Bone marrow (tissue), 2 donors: ENCODE measurements at places on chromosomes 12 and 14.

- no peak for DNase-seq
These were observed 55.4 kb downstream of the DAO start for GRCh38 chr12:108935159-108935763.

DNA sequence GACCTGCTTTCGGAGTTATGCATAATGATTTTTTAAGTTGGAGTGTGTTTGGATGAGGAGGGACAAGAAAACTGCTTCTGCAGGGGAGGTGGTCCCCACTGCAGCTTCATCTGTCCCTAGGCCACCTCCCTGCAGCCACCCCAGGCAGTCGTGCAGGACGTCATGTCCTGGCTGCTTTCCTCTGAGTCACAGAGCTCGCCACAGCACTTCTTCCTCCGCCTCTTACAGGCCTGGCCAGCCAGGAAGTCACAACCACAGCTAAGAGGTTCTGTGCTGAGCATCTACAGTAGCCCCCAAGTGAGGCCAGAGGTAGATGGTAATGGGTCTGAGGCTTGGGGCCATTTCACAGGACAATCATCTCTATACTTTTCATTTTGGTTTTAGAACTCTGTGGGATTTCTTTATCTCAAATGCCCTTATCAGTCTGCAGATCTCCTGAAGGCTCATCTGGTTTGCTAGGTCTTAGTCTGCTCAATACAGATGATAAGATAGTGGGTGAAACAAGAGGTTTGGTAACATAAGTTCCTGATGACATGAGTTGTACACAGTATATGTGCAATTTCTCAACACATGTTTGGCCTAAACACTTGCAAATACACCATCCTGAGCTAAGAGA lies 106.4 kb downstream of the ARF6 start:
- DNase-seq, result peak; percentile 87

DNA sequence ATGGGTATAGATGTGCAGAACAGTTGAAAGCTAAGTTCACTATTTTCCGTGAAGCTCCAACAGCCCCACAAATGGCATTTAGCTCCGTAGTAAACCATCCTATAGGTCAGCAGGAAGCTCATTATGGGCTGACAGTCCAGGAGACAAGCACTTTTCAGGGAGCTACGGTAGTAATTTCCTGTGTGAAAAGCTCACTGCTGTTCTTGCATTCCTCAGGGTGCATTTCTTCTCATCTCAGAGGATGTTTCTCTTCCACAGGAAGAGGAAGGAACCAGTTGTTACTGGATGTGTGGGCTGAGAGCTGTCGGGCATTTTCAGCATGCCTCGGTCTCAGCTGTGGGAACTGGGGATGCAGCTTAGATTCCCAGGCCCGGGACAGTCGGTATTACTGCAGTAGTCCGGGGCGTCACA lies 72.8 kb downstream of the GALNT4 start:
- DNase-seq, result no peak

DNA sequence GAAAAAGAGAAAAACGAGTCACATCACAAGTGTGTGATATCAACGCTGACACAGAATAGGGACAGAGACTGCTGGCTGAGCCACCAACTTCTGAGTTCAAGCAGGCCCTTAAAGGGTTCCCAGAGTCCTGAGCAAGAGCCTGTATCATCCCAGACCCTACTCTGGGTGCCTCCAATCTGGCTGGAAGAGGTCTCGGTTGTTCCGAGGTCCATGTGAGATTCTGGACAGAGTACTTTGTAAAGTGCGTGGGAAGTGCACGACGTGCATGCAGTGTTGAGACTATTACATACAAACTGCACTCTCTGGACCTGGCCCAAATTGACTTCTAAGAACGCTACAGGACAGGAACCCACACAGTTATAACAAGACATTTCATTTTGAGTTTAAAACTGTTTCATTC lies 40.6 kb downstream of the MOK start:
- DNase-seq, result no peak

GRCh38 chr12:107894589-107894988 lies 120.1 kb downstream of the ASCL4 start:
- no peak for DNase-seq

DNA sequence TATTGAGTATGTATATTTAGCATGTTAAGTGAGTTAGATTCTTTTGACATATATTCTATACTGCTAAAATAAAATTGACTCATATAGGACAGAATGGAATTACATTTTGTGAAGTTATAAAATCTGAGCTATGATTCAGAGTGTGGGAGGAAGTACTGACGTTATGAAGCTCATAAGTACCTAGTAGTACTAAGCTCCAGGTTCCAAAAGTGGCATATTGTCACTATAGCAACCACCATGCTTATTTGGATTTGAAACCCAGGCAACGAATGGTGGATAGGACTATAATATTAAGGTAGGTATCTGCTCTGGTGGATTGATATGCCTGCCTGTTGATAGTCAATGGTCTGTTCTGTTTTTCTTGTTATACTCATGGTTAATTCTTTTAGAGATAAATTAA lies 2.2 kb upstream of the FBXO33 start:
- DNase-seq, result no peak

DNA sequence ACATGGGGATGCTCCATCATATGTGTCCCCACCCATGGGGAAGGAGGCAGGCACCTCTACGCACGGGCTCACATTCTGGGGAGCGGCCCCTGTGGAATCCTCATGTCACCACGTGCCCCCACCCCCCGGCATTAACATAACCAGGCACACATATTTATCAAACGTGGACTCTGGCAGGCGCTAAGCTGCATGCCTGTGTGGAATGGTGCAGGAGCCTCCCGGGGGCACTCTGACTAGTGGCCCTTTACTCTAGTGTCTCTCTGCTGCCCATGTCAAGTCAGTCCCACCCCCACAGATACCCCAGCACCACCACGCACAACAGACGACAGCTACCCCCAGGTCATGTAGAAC lies 66.1 kb downstream of the CCDC88C start:
- no peak for DNase-seq

DNA sequence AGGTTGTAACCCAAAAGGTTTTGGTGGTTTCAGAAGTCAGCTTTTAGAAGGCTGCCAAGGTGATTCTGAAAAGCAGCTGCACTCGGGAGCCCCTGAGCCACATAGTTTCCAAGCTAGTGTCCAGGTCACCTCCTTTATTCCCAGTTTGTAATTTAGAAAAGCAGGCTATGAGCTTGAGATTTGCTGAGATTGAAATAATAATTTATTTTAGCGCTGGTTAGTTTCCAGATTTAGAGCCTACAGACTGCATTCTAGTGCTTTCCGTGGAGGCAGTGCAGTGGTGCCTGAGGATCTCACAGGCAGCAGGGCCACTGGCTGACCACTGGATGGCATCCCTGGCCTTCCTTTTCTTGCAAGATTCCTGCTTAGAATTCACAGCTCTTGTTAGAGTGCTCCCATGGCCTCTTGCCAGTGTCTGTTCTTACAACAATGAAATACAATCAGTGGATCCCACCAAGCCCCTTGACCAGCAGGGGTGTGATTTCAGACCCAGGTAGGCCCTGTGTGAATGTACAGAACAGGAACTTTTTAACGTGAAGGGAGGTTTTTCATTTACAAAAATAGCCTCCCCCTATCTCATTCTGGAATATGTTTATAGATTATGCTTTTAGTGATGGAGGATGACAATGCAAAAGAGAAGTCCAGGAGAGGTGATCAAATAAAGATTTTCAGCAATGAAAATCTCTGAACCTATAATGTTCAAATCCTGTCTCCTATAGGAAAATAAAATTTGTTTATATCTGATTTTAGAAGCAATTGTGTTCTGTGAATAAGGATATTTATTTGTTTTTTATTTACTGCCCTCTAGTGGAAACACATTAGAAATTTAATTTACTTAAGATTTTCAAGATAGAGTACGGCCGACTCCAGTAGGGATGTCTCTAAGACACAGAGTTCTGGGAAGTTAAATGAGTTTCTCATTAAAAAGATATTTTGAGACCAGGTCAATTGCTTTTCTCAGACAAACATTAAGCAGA lies 362.1 kb upstream of the STXBP6 start:
- DNase-seq, result no peak

DNA sequence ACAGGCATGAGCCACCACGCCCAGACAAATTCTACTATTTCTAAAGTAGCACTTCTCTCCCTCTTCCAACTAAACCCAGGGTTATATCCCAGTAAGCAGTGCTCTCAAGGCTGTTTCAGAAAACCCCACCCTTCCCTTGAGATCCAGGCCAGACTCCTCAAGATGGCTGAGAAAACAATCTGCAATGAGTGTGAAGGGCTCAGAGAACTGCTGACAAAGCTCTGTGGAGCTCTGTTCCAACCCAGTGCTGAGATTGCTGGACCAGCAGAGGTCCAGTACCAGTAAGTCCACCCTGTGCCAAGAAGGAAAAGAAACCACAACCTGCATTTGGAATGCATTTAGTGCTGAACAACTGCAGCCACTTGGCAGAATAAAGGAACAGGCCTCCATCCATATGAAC lies 3.7 kb upstream of the IFFO1 start:
- DNase-seq, result no peak

GRCh38 chr14:78486081-78486480 lies 315.9 kb downstream of the NRXN3 start:
- DNase-seq, result no peak

- DNase-seq, result no peak
These were observed 260.0 kb downstream of the DUSP6 start for GRCh38 chr12:89092297-89092696.
